Kidney epithelial cell (primary cell): ENCODE measurements at places on chromosomes 1 and 21.
A peak's percentile ranks its signal among the peaks of the same experiment; 100 is the strongest.

DNA sequence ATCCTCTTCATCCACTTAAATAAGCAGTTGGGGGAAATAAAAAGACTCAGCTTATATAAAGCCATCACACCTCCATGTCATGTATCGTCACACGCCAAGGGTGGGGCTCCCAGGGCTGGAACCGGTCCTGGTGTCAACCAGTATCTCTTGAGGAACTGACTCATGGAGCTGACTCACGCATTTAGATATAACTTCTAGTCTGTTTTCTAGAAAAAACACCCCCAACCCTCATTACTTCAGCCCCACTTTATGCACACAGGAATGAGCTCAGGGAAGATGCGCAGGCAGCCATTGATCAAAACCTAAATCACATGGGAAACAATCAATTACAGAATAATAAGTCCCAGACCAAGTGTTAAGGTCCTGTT, 6.9 kb upstream of the IL22RA1 start:
- peak; percentile 10 for DNase-seq

DNA sequence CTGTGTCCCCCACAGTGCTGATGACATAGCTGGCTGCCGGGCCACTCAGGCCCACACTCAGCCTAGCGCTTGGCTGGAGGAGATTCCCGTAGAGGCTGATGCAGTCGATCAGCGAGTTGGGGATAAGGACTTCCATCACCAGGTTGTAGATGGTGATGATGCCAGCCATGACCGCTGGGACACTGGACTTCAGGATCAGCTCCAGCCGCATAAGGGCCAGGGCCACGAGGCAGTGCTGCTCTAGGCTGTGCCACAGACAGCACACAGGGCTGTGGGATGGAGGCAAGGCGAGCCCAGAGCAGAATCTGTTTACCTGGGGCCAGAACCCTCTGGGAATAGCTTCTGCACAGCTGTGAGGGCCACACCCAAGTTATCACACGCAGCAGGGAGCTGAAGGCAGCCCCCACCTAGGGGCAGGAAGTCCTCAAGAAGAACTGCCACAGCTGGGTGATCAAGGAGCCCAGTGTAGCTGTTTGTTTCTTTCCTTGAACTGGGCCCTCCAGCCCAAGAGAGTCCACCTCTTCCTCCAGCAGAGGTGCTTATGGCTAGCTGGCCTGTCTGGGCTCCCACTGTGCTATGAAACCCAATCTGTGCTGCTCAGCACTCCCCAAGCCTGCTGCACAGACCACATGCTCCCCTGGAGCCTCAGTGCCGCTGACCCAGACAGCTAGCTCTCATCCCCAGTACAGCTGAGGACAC, 6.2 kb downstream of the SLC2A1 start:
- no peak for DNase-seq

GRCh38 chr21:31503939-31504338, 155.6 kb upstream of the SOD1 start:
- no peak for DNase-seq

GRCh38 chr21:38439426-38439825, 58.9 kb downstream of the ERG start:
- DNase-seq, result no peak

- DNase-seq, result no peak
These were observed 12.4 kb downstream of the RNF220 start for GRCh38 chr1:44417351-44418021.

DNA sequence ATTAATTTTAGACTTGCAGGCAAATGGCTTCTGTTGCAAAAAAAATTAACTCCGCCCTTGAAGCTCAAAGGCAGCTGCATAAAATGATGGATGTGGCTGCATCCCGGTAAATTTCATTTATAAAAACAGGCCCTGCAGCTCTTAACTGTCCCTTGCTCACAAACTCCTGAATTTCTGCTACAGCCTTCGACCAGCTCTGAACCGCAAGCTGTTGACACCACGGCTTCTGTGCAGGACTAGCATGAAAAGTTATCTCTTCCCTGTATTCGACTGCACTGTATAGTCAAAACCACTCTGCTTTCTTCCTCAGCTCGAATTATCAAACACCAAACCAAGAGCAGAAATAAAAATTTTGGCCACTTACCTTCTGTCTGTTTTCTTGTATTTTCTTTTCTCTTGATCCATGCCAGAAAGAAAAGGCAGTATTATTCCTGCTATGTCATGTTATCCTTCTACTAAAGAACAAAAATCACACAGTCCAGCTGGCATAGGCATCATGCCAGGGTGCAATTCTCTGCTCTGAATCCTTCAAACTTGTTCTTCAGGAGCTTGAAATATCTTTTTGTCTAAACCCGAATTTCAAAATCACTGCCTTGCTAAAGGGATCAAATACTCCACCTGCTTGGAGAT, 195.5 kb upstream of the NCAM2 start:
- no peak for DNase-seq

GRCh38 chr1:100323419-100324106, 28.7 kb upstream of the CDC14A start:
- no peak for DNase-seq

GRCh38 chr1:50651476-50652263, 228.4 kb upstream of the DMRTA2 start:
- DNase-seq, result no peak

GRCh38 chr1:37315371-37315846, 159.0 kb upstream of the ZC3H12A start:
- no peak for DNase-seq
